GM20000 (cell line): ENCODE measurements at places on chromosomes 7 and 10.

GRCh38 chr7:133003052-133003910, 78.6 kb downstream of the CHCHD3 start:
- no peak for DNase-seq

DNA sequence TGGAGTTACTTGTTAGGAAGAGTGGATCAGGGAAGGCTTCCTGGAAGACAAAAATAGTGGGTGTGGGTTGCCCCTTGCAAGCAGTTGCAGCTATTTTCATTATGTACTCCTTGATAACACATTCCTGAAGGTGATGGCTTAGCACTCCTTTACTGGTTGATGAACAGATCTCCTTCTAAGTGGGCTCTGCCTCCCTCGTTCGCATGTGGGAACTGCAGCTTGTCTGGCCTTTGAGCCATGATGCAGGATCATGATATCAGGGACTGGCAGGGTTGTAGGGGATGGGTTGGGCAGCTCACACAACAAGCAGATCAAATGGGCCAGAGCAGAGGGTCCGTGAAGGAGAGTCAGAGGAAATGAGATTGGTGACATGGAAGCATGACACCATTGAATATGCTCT, 28.8 kb upstream of the LRRC4 start:
- DNase-seq = no peak

- DNase-seq = no peak
Observed at GRCh38 chr10:91567815-91568214, 65.1 kb downstream of the PPP1R3C start.

- no peak for DNase-seq
Observed at GRCh38 chr7:26356229-26356628, 64.6 kb downstream of the SNX10 start.

GRCh38 chr7:55246171-55246570, 119.0 kb upstream of the LANCL2 start:
- no peak for DNase-seq

GRCh38 chr10:121553511-121554264, 44.6 kb downstream of the FGFR2 start:
- no peak for DNase-seq

DNA sequence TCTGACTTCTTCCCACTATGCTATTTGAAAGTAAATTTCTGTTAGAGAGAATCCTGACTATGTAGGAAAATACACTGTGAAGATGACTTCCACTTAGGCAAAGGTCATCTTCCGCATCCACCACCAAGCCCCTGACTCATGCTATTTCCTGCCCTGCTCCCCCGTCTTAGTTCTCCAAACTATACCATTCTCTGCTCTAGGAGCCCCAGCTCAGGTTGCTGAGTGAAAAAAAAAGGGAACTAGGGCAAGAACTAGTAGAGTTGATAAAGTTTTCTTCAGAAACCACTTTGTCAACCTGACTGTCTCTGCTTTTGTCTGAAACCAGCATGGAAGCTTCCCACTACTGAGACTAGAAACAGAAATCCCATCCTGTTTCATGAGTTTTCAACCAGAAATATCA, 96.9 kb downstream of the EVX1 start:
- DNase-seq = no peak

DNA sequence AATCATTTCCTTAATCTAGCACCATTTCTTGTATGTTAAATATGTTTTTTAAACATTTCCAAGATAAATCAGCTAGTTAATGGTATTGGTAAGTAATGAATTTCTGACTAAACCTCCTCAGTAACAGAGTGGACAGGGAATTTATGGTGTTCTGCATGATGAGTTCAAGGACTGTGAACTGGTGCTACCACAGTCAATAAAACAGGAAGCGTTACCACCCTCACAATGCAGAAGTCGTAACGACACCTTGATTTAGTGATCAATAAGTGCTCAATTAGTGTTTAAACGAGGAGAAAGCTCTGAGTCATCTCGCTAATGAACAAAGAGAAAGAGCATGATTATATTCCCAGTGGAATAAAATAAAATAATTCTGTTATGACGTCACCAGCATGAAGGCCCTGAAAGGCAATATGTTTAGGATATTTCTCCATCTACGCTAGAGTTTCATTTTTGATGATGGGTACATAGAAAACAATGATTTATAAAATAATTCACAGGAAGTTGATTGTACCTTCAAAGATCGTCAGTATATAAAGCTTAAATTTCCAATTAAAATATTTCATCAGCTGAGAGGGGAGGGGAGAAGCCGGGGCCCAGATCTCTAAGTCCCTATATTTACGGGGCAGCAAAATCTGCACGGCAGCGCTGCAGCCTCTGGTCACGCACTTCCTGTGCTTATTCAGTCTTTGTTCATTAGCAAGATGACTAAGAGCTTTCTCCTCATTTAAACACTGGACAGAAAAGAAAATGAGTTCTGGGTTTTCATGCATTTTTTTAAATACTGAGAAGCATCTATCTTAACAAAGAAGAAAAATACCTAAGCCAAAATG, 400.5 kb downstream of the PTPRN2 start:
- no peak for DNase-seq
